ENCODE measurements at places on chromosomes 4 and X.

- DNase-seq = no peak
Observed at GRCh38 chr4:11072999-11073398, 355.7 kb downstream of the HS3ST1 start.

GRCh38 chr4:148735432-148736155 is 293.4 kb upstream of the NR3C2 start:
- DNase-seq = no peak

DNA sequence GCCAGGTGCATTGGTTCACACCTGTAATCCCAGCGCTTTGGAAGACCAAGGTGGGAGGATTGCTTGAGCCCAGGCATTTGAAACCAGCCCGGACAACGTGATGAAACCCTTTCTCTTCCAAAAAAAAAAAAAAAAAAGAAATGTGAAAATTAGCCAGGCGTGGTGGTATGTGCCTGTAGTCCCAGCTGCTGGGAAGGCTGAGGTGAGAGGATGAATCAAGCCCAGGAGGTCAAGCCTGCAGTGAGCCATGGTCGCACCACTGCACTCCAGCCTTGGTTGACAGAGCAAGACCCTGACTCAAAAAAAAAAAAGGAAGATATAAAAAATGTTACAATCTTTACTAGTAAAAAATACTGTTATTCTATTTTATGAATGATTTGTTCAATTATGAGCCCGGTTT is 5.9 kb downstream of the FAM199X start:
- DNase-seq = no peak

DNA sequence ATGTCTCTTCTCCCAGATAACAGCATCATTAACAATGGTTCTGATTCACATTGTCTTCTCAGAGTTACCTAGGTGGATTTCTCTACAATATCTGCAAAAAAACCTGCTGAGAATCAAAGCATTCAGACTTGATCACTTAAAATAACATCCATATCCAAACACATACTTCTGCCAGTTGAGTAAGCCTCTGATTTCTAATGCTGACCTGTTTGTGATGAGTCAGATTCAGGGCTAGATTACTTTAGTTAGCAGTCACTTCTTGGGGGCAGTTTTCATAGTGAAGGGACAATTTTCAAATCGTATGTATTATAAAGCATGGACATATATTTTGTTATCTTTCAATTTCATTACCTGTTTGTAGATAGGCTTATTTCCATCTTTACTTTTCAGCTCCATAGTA is 35.5 kb downstream of the CCNI start:
- no peak for DNase-seq

DNA sequence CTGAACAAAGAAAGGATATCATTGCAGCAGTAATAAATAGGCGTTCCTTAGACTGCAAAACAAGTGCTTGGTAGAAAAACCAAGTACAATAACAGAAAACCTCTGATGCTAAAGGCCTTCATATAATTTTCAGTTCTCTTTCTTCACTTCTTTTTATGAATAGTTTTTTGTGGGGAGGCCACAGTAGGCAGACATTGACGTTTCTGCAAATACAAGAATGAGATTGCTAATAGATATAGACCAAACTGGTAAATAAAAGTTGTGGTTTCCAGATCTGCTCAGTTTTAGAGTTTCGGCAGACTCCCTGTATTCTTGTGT is 57.0 kb upstream of the RAP1GDS1 start:
- no peak for DNase-seq

DNA sequence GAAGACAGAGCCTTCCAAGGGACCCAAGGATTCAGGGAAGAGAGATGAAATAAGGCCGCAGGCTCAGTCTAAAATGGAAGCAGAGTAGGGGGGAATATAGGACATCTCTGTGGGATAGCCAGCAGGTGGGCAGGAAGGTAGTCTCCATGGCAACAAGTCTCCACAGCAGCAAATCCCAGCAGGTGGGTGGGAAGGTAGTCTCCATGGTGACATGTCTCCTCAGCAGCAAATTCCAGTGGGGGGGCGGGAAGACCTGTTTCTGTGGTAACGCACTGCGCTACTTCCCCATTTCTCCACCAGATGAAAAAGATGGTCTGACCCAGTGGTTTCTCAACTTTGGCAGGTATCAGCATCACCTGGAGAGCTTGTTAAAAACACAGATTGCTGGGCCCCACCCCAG is 18.3 kb downstream of the NLGN3 start:
- no peak for DNase-seq

Data from activated CD4-positive, alpha-beta T cell treated with anti-CD3 and anti-CD28 coated beads, Interleukin-2, amount 50 U/mL, for 1 hour (primary cell).